ENCODE measurements at places on chromosomes 5 and 9. TPM values are rescaled to one million over a fixed set of nuclear protein-coding genes. Genes with fewer than 3 reads are reported as not detected.

- no peak for DNase-seq
These were observed 45.6 kb downstream of the AOPEP start for GRCh38 chr9:94772144-94772543.

GRCh38 chr5:107553117-107553555 is 117.6 kb downstream of the EFNA5 start:
- DNase-seq, result peak; percentile 80

GRCh38 chr5:53063791-53064190 is 45.8 kb downstream of the MOCS2 start:
- DNase-seq, result no peak

DNA sequence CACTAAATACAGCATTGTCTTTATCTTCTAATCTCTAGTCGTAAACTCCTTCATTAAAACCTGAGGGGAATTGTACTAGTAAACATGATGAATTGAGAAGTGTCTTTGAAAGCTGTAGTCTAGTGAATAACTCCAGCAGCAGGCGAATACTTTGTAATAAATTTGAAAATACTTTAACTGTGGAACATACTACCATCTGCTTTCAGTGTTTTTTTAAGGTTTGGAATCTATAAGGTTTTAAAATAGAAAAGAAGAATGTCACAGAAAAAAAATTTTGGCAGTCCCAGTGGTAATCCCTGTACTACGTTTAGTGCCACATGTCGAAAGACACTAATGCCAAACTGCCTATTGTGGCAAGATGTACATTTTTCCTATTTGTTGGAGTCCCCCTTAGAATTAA is 379.0 kb upstream of the NUDT12 start:
- DNase-seq, result no peak

- DNase-seq, result no peak
These were observed 721.5 kb upstream of the DMAC1 start for GRCh38 chr9:8521112-8521511.

- no peak for DNase-seq
These were observed 354.5 kb upstream of the CDH6 start for GRCh38 chr5:30838936-30839496.

- DNase-seq, result no peak
These were observed 106.4 kb downstream of the ZSWIM6 start for GRCh38 chr5:61438298-61438970.

GRCh38 chr5:119486-120097 is 27.6 kb downstream of the PLEKHG4B start:
- DNase-seq, result no peak

- no peak for DNase-seq
These were observed 243.2 kb downstream of the FSTL4 start for GRCh38 chr5:133368916-133369783.

- no peak for DNase-seq
These were observed 4.6 kb downstream of the CCT5 start for GRCh38 chr5:10254686-10255085.

DNA sequence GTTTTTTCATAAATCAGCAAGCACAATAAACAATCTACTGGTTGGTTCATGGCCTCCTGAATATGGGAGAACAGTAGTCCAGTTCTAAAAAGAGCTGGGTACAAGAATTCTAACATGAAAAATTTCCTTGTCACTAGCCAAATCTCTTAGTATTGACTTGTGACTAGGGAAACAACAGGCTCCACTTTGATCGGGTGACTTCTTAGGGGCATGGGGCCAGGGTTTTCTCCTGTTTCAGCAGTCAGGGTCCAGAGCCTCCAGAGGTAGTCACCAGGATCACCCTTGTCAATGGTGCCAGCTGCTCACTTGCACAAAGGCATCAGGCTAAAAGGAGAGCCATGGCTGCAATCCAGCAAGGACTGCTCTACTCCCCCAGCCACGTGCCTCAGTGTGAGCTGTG is 38.1 kb downstream of the LPAR1 start:
- no peak for DNase-seq

DNA sequence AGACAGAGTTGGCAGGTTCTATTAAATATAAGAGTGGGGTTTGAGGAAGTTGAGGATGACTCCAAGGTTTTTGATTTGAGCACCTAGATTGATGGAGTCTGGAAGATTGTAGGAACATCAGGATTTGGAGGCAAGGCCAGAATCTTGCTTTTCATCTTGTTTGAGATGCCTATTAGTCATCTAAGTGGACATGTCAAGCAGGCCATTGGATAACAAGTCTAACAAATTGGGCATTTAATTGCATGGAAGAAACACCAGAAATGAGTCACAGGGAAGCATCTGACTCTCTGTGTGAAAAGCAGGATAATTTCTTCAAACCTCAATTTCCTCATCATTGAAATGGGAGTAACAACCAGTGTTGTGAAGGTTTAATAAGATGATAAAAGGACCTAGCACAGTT is 53.3 kb upstream of the ARL15 start:
- no peak for DNase-seq

WDR5 gene
- total RNA-seq, result 26.4 TPM

GRCh38 chr9:91253488-91253887 is 108.2 kb downstream of the AUH start:
- no peak for DNase-seq
